Globus pallidus (tissue), 1 donor: ENCODE measurements at places on chromosomes 11 and 22.

- no peak for DNase-seq
These were observed 83.0 kb downstream of the AASDHPPT start for GRCh38 chr11:106160494-106160893.

DNA sequence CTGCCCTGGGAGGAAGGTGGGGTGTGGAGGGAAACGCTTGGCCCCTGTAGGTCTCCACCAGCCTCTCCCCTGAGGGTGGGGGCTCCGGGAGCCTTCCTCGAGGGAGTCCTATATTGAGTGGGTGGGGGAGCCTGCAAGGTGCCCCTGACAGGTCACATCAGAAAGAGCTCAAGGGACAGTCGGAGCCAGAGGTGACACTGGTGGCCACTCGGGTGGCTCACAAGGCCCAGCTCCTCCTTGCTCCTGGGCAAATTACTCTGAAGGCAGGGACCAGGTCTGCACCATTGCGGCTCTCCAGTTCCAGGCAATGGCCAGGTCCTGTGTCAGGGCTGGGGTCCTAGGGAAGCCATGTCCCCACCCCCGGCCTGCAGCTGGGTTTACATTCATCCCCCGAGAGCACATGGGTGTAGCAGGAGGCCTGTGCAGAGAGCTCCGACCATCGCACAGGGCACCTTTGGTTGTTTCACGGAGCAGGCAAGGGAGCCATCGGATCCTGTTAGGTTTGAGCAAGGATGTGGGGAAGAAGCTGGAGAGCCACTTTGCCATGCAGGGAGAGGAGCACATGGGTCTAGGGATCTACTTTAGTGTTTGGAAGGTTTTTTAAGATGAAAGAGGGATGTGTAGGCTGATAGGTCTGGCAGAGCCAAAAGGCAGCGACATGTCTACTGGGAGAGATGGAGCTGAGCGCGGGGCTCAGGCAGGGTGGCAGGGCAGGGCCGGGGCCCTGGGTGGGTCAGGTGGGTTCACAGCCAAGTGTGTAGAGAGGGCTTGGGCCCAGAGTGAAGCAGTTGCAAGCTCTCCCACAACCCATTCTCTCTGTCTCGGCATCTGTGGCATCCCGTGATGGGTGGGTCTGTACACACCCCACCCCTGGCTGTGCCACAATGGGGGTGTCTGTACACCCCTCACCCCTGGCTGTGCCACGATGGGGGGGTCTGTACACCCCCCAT, 14.8 kb downstream of the CCND1 start:
- no peak for DNase-seq

- no peak for DNase-seq
These were observed 574.0 kb downstream of the BRD1 start for GRCh38 chr22:49253656-49254055.

DNA sequence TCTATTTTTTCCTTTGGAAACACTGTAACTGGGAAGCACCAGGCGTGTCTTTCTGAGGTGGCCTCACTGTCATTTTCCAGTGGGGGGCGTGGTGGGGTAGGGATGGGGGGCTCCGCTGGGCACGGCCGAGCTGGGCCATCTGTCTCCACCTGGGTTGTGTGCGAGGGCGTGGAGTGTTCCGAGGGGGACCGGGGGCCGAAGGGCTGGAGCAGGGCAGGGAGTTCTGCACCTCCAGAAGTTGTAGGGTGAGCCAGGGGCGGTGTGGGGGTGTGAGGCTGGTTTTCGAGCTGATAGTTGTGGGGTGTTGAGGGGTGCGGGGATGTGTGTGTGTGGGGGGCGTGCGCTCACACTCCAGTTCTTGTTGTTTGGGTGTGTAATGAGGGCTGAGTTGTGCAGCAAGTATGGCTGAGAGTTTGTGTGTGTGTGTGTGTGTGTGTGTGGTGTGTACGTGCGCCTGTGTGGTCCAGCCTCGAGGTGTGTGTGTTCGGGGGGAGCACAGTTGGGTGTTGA, 10.8 kb downstream of the YPEL4 start:
- no peak for DNase-seq

DNA sequence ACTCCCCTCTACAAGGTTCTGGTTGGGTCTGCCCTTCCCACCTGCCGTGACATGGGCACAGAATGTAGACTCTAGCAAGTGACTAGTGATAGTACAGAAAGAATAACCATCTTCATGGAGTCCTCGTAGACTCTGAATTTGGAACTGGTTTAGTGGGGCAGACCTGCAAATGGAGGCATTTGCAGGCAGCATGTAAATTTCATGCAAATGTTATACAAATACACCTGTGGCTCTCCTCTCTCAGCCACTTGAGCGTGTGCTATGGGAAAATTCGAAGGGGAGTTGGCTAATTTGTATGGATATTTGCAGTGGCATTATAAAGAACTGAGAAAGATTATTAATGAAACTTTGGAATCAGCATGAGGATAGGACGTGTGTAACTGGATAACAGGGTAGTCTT, 85.0 kb downstream of the SCN3B start:
- DNase-seq, result no peak

DNA sequence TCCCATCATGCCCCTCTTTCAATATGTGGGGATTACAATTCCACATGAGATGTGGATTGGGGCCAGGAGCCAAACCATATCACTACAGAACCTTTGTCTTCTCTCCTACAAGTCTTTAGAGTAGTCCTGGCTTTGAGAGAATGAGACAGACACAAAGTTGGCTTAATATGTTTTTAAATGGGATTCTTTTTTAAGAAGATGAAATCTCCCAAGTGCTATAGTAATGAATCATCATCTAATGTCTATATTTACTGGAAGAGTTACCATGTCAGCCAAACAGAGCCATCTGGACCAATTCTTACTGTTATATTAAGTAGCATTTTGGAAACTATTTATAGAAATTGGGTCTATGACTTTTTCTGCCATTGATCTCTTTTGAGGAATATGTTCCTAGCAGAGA, 38.1 kb upstream of the CARD18 start:
- DNase-seq, result no peak

DNA sequence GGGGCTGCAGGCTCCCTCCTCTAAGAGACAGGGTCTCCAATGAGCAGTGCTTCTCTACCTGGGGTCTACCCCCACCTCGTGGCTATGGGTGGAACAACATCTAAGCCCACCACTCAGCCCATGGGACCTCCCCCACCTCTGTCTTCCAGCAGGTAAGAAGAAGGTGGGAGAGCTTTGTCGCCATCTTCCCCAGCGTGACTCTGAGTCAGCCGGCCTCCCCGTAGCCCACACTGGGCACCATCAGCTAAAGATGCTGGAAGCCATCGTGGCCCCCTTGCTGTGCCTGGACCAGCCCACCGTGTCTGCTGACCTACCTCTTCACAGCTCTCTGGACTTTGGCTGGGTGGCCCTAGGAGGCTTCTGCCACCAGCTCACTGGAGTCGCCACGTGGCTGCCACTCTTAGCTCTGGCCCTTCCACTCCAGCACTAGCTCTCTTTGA, 944 bp downstream of the C11orf86 start:
- no peak for DNase-seq

DNA sequence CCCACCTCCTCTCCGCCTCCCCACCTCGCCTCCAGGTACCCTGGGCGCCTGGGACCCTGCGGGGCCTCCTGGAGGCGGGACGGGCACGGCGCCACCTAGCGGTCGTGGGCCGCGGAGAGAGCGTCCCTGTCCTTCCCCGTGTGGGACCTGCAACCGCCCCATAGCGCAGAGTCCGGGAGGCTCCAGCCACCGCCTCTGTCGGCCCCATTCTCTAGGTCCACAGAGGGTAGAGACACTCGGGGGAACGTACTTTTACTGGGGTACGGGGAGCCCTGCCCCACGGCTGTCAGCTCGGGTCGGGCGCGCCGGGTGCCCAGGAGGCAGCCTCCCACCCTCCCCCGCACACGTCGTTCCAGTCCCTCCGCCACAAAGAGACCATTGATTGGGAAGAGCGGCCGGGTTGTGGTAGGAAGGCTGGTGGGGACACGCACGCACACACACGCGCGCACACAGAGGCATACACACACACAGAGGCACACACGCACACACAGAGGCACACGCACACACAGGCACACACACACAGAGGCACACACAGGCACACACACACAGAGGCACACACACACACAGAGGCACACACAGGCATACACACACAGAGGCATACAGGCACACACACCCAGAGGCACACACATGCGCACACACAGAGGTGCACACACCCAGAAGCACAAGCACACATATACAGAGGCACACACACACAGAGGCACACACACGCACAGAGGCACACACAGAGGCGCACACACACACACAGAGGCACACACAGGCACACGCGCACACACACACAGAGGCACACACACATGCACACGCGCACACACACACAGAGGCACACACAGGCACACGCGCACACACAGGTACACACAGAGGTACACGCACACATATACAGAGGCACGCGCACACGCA, 12.6 kb upstream of the NECTIN1 start:
- peak; percentile 83 for DNase-seq

DNA sequence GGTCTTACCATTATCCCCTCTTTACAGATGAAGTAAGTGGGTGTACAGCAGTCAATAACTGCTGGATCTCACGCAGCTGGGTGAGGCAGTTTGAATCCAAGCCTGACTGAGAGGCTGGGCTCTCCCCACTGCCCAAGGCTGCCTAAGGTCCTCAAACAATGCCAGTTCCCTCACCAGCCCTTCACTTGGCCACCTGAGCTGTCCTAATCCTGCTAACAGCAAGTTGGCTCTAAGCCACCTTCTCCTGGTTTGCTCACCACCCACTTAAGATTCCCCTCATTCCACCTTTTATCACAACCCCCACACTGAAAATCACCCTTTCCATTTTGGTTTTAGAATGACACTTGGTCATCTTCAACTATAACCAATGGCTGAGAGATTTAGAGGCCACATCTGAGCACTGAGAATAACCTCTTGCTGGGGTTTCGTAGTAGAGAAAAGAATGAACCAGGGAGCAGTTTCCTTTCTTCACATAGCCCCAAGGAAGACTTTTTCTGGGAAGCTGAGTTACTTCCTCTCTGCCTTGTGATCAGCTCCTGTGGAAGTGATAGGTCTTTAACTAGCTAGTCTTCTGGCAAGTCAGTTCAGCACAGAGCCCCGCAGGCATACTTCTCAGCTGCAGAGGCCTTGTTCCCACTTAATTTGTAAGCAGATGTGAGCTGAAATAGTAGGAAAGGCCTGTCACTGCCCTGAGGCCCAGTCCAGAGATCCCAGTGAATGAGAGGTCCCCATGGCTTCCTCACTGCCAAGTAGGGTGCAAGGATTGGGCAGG, 57.8 kb upstream of the TTC12 start:
- no peak for DNase-seq

DNA sequence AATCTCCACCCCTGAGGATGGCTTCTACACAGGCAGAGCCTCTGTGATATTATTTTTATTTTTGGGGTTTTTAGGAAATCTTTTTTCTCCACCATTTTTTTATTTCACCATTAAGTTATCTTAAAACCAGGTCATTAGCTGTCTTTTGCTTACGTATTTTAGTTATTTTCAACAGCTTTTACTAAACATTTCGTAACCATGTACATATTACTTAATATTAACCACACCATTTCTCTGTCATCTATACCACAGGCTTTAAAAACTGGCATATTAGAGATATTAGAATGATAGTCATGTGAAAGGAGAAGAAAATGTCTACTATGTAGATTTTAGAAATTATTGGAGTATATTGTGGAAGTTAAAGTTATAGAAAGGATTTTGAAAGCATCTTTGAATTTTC, 37.4 kb downstream of the YAP1 start:
- DNase-seq, result no peak

DNA sequence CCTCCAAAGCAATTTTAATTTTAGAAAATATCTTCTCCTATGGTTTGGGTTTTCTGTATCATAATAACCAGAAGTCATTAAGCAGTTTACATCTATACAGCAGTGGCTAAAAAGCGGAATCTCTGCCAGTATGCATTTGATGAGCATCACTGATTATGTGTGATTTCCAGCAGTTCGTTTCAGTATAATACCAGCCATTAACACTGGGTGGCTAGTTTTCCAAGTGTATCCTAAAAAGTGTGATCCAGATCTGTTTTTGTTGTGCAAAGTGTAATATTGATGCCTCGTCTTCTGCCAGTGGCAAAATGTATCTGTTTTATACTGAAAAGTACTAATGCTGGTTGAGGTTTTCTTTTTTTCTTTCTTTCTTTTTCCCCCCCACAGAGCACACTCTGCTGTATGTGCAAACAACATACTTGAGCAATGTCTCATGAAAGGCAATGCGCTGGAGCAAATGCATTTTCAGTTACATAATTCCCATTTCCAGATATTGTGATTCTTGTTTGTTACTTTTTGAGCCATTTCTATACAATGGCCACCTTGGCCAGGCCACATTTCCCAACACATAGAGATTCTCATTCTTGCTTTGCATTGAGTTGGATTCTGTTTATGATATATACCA, 64.2 kb downstream of the SLC36A4 start:
- no peak for DNase-seq

- DNase-seq, result no peak
These were observed 9.0 kb downstream of the TBC1D10A start for GRCh38 chr22:30317778-30318177.

DNA sequence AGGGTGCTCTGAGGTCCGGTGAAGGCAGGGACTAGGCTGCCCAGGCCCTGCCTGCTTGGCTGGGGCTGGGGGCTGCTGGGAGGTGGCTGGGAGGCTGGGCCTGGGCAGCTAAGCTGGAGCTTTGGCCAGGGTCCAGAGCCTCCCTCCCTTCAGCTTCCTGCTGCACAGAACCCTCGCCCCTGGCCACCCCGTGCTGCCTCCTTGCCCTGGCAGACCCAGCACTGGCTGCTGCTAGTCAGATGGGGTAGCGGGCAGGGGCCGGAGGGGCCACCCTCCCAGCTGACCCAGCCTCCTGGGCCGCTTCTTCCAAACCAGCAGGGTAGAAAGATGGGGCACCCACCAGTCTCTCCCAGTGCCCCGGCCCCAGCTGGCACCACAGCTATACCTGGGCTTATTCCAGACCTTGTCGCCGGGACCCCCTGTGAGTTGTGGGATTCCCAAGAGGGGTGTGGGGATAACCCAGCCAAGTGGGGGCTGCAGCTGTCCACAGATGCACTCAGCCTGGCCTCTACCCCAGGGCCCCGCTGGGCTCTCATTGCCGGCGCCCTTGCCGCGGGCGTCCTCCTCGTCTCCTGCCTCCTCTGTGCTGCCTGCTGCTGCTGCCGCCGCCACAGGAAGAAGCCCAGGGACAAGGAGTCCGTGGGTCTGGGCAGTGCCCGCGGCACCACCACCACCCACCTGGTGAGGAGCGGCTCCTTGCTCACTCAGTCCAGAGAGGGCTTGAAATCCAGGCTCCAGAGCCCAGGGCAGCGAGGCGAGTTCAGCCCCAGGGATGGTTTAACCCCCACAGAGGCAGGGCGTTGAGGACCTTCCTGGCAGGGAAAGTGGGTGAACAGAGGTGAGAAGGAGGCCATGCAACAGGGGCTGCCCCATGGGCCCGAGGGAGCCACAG, at the start of gene SYT8:
TSS of gene SYT8 (plus strand) at position 212 of the 892 bp plus-strand sequence. CDS start at position 328, 116 bp downstream.
- DNase-seq, result no peak

DNA sequence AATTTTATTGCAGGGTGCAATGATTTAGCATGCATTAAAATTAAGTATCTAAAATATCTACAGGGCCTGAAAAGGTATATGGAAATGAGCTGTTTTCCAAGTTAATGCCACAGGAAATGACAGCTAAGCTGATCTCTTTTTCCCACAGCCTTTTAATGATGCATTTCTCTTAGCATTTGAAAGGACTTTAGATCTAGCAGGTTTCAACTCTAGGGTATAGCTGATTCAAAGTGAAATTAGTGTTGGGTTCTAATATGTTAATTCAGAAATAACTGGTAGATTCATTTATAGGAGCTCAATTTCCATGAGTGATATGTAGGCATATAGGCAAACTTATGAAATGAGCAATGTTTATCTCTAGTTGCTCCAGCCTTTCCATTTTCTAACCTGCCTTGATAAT, 274.2 kb downstream of the CASP12 start:
- DNase-seq, result no peak
